ENCODE measurements at places on chromosomes 6 and 20.

DNA sequence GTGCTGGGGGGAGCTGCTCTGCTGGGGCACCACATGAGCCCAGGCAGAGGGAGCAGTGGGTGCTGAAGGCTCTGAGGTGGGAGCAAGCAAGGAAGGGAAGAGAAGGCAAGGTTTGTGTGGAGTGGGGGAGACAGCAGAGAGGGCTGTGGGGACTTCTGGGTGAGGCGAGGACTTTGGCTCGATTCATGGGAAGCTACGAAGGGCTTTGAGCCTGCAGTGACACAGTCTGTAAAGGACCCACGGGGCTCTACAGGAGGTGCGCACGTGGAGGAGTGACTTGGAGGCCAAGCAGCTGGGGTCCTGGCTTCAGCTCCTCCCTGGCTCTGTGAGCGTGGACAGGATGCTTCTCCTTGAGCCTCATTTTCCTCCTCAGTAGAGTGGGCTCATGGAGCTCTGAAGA is 29.1 kb upstream of the CSNK2A1 start:
- DNase-seq, result no peak

DNA sequence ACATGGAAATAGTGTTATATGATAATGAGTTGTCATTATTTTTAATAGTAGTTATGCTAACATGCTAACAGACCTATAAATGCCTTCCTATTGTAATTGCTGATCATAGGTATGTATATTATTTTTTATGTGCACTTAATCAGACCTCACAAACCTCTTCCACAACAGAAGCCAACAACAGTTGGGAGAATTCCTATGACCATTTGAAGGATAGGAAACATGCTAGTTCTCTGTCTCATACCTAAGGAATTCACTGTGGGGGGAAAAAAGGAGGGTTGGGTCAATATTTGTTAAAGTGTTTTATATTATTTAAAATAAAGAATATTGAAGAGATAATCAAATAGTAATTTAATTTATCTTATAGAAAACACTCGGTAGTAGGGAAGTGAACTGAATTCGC is 990.9 kb downstream of the EPHA7 start:
- DNase-seq, result no peak

- no peak for DNase-seq
Observed at GRCh38 chr20:35979544-35979943, 11.2 kb downstream of the CNBD2 start.

GRCh38 chr6:35765739-35766138 is 10.7 kb upstream of the CLPSL2 start:
- no peak for DNase-seq

DNA sequence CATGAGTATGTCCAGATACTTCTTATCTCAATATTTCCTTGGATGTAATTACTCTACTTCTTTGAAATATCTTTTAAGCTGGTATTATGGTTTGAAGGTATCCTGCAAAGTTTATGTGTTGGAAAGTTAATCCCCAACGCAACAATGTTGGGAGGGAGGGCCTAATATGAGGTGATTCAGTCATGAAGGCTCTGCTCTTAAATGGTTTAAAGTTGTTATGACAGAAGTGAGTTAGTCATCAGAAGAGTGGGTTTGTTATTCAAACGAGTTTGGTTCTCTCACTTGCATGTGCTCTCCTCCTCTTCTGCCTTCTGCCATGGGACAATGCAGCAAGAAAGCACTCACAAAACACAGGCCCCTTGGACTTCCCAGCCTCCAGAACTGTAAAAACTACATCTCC is 176.3 kb downstream of the KCNQ5 start:
- no peak for DNase-seq

DNA sequence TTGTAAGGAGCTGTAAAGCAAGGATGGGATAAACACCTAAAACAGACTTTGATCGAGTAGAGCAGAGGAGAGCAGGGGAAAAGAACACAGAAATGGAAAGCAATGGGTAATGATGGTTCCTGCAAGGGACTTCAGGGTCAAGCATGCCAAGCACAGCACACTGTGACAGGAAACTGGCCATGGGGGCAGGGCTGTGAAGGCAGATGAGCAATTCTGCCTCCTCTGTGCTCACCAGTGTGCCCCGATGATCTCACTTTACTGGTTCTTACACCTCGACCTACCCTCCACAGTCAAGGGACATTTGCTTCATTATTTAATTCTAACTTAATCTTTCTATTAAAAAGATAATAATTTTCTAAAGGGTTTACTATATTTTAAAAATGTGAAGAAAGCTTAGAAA is 21.6 kb upstream of the MYB start:
- peak; percentile 71 for DNase-seq

Measured in NK-92 treated with Interleukin-12 subunit alpha and Interleukin-12 subunit beta, amount 100 ng/mL, for 24 hours (cell line).